Erythroblast (primary cell): ENCODE measurements at places on chromosomes 7 and 10.
A peak's percentile ranks its signal among the peaks of the same experiment; 100 is the strongest.

- DNase-seq: no peak
Observed at GRCh38 chr10:67115972-67116371, 190.1 kb downstream of the LRRTM3 start.

- no peak for DNase-seq
Observed at GRCh38 chr7:46131916-46132795, 211.1 kb upstream of the IGFBP3 start.

DNA sequence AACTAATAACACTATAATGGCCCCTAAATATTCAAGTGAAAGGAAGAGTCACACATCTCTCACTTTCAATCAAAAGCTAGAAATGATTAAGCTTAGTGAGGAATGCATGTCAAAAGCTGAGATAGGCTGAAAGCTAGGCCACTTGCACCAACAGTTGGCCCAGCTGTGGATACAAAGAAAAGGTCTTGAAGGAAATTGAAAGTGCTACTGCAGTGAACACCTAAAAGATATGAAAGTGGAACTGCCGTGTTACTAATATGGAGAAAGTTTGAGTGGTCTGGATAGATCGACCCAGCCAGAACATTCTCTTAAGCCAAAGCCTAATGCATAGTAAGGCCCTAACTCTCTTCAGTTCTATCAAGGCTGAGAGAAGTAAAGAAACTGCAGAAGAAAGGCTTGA is 12.1 kb upstream of the SNX13 start:
- DNase-seq: no peak

- DNase-seq: no peak
Observed at GRCh38 chr7:10802526-10802925, 171.1 kb upstream of the PHF14 start.

DNA sequence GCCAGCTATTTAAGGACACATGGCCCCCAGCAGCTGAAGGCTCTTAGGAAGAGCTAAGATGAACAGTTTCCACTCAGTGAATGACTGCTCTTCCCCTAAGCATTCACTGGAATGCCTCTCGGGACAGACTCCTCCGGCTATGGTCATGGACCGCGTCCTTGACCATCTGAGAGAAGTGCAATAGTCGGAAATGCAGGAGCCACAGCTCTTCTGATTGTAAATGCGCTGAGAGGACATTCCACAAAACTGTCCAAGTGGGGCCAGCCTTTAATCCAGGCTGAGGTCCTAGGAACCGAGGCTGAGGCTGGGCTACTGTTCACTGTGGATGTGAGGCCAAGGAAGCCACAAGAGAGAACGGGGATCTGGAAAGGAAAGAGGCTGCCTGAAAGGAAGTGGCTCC is 162.0 kb upstream of the TMEM72 start:
- DNase-seq: no peak

DNA sequence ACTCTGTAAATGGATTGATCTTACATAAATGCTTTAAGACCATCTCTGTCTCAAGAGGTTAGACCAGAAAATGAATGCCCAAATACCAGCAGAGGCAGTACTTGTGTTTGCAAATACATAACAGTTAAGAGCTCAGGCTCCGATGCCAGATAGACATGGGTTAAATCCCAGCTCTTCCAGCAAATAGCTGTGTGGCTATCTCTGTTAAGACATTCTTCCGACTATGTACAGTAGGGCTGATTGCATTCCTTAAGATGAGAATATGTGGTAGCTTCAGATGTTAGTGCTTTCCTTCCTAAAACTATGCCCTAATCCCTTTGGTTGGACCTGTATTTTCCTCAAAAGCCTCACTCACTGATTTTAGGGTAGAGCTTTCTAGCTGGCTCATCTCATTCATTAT is 2.2 kb downstream of the IDE start:
- DNase-seq: peak; percentile 12

DNA sequence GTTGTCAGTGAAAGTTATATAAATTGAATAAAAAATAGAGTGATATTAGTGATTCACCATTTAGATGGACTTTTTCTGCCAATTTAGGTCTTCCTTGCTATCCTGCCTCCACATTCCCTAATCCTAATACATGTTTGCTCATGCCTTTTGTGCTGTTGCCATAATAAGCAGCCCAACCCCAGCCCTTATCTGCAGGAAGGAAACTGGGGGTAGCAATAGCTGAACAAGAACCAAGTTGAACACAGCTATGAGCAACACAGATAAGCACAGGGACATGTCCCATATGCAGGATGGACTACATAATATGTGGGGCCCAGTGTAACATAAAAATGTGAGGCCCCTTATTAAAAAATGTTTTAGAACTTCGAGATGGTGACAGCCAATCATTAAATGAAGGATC is 91.2 kb upstream of the AHR start:
- peak; percentile 54 for DNase-seq

GRCh38 chr10:84946904-84947303 is 618.5 kb downstream of the CCSER2 start:
- DNase-seq: no peak

DNA sequence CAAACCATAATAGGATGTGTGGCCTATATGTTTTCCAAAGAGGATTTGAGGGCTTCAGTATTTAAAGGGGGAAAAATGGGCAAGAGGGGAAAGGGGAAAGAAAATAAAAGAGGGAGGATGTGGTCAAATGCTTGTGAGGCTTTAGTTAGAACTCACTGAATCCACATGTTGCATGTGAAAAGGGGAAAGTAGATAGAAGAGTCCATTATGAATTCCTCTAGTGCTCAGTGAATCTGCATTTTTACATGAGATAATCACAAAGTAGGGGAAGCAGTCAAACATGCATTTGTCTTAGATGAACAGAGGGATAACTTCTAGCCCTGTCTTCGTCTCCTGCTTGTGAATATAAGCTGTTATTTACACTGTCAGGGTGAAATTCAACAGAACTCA is 24.6 kb upstream of the AKAP9 start:
- no peak for DNase-seq

DNA sequence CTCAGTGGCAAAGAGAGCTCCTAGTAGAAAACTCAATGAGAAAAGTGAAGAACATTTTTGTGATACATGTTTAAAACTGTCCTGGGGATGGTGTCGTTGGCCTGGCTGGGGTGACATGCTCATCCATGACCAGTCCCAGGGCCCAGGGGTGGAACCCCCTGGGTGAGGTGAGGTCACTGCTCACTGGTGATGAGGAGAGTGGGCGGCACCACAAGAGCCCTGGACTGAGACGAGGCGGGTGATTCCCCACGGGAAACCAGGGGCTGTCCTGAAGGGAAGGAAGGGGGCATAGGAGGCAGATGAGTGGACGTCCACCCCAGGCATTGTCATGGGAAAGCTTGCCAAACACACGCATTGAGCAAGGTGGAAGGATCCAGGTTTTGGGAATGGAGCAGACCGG is 54.6 kb downstream of the HTR5A start:
- DNase-seq: no peak

DNA sequence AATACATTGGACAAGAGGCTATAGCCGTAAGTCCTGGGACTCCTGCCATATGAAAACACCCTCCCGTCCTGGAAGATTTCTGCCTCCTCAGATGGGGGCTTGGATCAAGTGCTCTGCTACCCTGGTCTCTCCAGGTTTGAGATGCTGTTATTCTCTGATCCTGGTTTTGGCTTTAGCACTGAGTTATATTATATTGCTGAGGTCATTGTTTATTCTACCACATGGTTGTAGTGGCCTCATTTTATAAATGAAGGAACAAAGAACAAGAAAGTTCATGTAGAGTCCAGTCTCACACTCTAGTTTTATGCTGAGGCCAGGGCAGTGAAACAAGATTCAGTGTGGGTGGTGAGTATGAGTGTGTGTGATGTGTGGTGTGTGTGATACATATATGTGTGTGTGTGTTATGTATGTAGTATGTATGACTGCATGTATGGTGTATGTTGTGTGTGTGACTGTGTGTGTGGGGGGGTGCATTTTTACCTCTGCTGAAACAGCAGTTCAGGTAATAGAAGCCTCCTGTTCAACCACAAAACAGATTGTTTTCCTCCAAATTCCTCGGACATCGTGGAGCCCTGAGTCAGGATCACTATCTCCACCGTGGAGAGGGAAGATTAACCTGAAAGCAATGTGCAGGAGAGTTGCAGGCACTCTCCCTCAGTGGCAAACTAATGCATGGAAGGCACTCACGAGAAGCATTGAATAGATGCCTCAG is 80.7 kb downstream of the C7orf25 start:
- DNase-seq: no peak

- no peak for DNase-seq
Observed at GRCh38 chr7:156898938-156899337, 6.0 kb upstream of the LMBR1 start.

DNA sequence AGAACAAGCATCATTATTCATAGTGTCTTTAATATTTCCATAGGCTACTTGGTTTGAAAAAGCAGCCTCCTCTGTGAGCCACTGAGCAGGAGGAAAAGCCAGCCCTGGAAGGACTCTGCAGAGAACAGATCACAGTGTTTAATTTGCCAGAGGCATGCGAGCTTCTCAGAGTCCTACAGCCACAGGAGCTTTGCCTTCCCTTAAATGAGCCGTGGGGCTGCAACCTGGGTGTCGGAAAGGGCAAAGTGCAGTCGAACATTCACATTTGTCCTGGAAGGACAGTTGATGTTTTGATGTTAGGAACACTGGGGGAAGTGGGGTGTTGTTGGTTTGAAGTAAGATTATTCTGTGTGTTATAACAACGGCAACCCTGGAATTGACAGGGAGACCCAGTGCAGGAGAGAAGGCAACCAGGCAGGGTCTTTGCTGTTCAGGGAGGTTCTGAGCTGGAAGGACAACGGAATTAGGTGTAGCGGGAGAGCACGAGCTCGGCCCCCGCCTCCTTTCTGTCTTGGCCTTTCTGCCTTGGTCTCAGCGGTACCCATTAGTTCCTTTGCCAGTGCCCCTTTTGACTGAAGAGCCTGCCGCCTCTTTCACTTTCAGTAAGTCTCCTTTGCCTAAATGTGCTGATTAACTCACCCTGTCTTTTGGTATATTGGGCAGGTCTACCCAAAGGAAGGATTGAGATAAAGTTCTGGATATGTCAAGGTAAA is 192.3 kb upstream of the PITRM1 start:
- DNase-seq: no peak

- no peak for DNase-seq
Observed at GRCh38 chr7:126804604-126805003, 448.1 kb downstream of the GRM8 start.

DNA sequence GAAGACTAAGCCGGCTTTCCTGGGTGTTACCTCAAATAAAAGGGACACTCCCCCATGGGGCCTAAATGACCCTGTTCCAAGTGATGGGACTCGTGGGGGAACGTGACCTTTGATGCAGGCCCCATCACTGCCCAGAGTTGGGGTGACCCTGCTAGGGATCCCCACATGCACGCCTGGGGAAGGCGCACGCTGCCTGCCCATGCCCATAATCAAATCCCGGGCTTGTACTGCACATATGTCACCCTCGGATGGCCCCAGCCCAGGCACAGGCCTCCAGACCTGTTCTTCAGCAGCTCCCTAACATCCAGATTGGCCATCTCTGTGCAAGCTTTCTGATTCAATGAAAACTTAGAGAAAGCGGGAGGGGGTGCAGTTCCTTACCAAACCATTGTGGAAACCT is 14.7 kb downstream of the EBF3 start:
- no peak for DNase-seq

DNA sequence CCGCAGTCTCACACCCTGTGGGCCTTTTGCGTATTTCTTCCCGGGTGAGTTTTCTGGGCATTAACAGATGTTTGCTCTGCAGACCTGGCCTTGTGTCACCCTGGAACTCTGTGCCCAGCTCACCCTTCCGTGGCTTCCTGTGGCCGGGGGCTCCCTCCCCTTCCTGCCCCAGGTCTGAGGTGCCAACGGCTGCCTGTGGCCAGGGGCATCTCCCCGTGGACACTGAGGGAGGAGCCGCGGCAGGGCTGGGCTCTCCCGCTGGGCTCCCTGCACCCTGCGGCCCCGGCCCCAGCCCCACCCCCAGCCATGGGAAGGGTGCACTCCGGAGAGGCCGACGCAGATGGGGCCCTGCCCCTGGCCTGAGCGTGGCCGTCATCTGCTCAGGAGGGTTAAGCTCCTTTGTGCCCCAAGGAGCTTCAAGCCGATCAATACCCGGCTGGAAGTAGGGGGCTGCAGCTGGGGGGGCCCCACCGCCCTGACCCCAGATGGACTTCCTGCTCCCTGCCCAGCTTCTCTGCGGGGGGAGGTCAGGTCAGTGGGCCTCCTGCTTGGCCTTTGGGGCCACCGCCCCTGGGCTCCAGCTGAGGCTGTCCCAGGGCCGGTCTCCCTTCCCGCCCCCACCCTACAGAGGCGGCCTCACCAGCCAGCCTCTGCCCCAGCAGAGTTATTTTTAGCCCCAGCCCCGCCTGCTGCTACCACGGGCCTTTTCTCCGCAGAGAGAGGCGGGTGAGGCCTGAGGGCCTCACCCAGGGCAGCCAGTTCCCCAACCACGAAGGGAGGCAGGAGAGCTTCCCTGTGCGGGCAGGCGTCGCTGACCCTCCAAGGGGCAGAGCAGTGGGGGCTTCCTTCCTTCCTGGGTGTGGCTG is 24.2 kb downstream of the PWWP2B start:
- peak; percentile 65 for DNase-seq

DNA sequence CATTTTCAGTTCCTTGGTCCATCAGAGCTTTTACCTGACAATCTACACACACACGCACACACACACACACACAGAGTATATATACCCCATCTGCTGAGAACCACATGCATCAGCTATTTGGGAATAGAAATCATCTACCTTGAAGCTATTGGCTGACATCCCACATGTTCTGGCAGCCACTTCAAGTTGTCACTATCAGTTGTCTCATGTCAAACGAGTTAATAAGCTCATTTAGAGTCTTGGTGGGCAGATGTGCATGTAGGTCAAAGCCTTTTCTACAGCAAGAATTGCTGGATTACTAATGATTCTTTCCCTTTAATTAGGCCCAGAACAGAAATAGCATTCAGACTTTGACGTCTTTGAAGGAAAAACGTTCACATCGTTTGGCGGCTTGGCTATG is 36.8 kb downstream of the COL28A1 start:
- no peak for DNase-seq

GRCh38 chr10:79298403-79299244 is 48.6 kb upstream of the PPIF start:
- DNase-seq: peak; percentile 74
